ENCODE measurements at places on chromosomes 6 and 20.

GRCh38 chr20:37936451-37936850 lies 33.5 kb downstream of the VSTM2L start:
- no peak for DNase-seq

GRCh38 chr6:40542175-40542764 lies 44.9 kb downstream of the LRFN2 start:
- DNase-seq, result no peak

DNA sequence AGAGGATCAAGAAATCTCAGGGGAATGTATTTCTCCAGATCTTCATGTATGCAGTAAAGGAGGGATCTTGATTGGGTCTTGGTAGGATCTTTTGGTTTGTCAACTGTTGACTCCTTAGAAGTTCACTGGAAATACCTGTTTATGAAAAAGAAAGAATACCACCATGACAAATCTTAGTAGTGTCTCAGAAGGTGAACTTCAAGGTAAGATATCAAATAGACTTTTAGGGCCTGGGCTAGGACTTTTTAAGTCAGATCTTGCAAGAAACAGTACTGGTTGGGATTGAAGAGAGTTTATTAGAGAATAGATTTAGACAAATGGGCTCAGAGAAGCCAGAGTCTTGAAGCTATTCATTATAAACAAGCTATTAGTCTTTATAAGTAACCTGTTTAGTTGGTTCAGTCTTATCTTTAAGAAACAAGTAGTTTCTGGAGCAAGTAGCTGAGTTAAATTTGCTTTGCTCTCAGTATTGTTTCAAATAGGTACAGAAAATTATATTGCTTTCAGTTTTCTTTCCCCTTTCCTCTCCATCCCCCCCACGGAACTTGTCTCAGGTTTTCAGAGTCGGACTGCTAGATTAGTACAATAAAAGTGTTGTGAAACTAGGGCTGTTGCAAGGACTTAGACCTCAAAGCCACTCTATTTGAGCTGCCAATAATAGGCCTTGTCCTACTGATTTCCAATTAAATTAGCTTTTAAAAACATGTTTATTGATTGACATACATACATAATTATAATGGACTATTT lies 529.1 kb upstream of the CITED2 start:
- no peak for DNase-seq

DNA sequence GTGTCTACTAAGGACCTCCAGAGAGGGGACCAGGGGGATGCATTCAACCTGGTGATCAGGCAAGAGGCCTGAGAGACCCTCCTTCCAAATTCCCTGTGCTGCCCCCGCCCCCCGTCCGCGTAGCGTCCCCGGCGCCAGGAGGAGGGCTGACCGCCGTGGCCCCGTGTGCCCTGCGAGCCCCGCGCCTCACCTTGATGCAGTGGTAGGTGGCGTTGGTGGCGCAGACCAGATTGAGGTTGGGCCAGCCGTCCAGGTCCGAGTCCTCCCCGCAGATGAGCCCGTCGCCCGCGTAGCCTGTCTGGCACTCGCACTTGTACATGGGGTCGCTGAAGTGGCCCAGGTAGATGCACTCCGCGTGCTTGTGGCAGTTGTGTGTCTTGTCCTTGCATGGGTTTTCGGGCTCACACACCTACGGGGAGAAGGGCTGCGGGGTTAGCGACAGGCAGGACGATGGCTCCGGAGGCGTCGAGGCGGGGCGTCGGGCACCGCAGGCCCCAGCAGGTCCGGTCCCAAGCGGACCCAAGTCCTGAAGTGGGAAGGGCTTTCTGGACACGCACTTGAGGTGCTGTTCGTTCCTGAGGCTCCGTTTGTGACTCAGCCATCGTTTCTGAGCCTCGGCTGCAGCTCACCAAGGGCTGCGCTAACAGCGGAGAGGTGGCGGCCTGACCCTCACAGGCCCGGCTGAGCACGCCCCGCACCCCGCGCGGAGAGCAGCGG lies 21.7 kb downstream of the THBS2 start:
- no peak for DNase-seq

GRCh38 chr6:80357674-80358073 lies 251.2 kb downstream of the BCKDHB start:
- DNase-seq, result no peak

DNA sequence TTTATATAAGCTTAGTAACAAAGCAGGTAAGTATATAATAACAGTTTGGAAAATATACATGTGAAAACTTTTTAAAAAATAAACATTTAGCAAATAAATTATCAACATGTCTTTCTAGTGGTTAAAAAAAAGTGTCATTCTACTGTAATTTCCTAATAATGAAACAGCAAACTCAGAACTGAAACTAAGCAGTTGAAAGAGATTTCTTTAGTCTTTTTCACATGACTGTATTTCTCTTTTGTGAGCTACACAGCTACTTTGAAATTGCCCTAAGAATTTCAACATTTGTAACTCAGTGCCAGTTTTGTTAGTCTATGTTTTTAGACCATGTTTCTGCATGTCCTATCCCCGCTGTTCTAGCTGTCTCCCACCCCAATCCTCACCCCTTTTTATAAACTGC lies 28.4 kb upstream of the SDHAF4 start:
- DNase-seq, result no peak

GRCh38 chr6:113315879-113316278 lies 541.3 kb upstream of the MARCKS start:
- no peak for DNase-seq

DNA sequence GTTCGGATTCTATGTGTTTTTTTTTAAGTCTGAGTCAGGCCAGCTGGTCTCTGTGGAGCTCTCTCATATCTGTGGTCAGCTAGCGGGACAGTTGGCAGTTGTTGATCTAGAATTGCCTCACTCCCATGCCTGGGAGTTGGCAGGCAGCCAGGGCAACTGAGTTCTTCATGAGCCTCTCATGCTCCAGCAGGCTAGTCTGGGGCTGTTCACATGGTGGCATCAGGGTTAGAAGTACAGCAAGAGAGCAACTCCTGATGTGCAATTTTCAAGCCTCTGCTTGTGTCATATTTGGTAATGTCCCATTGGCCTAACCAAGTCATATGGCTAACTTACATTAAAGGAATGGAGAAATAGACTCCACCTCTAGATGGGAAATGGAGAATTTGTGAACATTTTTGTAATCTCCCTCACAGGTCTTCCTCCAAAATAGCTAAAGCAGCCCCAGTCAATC lies 6.7 kb upstream of the IFT52 start:
- DNase-seq, result peak; percentile 49

DNA sequence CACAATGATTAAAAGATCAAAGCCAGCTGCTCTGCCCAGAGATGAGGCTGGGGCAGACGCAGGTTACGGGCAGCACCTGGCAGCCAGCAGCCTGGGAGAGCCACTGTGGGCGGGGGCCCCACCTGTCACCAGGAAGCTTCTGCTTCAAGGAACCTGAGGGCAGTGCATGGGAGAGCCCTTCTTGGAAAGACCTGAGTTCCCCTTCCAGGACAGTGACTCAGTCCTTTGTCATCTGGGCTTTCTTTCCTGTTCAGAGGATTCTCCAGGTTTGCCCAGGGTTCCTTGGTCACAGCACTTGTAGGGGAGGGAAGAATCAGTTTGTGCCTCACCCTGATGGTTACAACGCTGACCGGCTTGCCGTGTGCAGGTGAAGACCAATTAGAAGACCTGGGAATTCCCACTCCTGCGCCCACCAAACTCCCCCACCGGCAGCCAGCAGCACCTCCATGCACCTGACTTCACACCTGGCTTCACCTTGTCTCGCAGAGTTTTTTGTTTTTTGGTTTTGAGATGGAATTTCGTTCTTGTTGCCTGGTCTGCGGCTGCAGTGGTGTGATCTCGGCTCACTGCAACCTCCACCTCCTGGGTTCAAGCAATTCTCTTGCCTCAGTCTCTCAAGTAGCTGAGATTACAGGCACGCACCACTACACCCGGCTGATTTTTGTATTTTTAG lies 2.0 kb downstream of the ZBP1 start:
- DNase-seq, result no peak

DNA sequence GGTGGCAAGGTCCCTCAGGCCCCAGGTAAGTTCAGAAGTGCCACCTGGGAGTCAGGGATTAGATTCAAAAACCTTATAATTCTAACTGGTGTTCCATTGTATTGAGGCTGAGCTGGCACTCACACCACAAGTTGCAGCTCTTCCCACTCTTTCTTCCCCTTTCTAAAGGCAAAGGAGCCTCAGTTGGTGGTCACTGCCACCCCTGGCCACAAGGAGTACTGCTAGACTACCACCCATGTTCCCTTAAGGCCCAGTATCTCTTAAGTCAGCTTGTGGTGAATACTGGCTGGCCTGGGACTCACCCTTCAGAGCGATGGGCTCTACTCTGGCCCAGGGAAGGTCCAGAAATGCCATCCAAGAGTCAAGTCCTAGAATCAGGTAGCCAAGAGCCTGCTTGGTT lies 421.1 kb upstream of the KHDRBS2 start:
- no peak for DNase-seq

GRCh38 chr6:161547617-161548016 lies 273.8 kb upstream of the AGPAT4 start:
- no peak for DNase-seq

- DNase-seq, result no peak
Observed at GRCh38 chr20:63742381-63743024, 2.9 kb downstream of the SLC2A4RG start.

DNA sequence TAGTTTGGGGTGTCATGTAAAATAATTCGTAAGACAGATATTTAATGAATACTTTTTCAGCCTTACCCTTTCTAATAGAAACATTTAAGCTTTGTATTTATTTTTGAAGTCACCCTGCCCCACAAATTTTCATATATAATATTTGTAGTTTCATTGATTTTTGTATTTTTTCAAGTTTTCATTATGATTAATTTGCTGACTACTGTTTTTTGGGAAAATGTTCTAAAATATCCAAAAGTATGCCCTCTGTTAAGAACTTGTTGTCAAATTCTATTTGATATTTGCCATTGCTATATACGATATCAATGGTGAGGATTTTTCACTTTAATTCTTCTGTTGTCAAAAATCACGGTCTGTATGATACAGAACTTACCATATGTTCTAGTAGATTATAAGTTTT lies 793.9 kb upstream of the CITED2 start:
- DNase-seq, result no peak

DNA sequence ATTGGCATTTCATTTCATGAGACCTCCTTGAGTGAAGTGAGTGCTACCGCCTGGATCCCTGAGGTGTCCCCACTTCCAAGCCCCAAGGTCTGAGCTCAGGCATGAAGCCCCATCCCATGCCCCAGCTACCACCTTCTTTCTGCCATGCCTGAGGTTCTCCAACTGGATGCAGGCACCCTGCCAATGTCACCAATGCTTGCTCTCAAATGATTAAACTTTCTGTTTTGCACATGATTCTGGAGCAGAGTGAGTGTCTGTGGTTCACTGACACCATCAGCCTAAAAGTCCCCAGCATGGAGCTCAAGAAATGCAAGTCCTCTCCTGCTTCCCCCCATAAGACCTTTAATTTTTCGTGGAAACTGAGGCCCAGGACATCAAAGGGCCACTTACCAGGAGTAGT lies 43.7 kb upstream of the BPIFA2 start:
- DNase-seq, result no peak

DNA sequence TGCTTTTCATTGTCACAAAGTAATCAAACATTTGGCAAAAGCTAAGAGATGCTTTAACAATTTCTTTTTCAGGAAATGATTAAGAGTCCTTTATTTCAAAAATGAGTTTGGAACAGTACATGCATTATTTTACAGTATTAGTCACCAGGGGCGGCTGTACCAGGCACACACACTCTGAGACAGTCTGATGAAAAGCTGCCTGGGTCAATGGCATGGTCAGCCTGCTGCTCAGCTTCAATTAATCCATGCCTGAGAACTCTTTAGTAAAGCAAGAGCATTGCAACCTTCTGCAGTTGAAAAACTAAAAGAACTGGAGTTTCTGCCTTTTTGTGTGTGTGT lies 105.5 kb downstream of the TULP4 start:
- DNase-seq, result no peak

- DNase-seq, result no peak
Observed at GRCh38 chr6:106094261-106094963, 8.3 kb downstream of the PRDM1 start.

DNA sequence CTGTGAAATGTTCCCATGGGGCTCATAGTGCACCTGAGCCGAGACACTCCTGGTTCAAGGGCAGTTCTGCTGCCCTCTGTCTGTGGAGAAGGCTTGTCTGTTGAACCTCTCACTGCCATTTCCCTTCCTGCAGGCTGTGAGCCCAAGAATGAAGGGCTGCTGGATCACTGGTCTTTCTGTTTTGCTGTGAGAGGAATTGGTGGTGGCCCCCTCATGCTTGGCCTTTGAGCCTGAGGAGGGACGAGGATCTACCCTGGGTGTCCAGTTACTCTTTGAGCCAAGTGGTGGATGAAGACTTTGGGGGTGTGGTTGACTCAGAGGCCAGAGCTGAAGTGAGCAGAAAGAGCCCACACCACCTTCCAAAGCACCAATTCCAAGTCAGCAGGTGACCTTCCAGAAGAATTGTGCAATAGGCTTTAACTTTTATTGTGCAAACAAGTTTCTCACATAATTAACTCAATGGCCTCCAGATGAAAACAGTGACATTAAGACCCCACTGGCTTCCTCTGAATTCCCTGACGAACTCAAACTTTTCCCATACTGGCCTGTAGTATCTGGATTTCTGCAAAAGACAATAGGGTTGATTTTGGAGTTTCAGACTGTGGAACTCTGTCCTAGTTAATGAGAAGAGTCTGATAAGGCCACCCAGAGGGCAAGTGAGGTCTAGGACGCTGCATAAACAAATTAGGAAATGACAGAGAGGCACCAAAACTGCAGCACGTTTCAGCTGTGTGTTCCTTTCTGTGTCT lies 101.5 kb downstream of the PHACTR3 start:
- DNase-seq, result no peak

DNA sequence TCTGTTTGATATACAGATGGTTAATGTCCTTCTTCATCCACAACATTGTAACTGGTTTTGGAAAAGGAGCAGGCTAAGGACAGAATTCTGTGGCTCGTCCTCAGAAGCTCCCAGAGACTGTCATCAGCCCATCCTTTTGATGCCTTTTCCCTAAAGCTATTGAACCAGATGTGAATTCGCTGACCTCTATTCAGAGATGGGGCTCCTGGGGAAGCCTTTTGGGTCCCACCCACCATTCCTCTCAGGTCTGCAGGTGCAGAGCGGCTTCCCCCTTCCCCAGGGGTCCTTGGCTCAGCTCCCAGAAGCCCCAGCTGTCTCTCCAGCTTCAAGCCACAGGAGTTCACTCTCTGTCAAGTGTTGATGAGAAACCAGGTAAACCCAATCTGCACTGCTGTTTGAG lies 191.7 kb downstream of the SMOC2 start:
- no peak for DNase-seq

DNA sequence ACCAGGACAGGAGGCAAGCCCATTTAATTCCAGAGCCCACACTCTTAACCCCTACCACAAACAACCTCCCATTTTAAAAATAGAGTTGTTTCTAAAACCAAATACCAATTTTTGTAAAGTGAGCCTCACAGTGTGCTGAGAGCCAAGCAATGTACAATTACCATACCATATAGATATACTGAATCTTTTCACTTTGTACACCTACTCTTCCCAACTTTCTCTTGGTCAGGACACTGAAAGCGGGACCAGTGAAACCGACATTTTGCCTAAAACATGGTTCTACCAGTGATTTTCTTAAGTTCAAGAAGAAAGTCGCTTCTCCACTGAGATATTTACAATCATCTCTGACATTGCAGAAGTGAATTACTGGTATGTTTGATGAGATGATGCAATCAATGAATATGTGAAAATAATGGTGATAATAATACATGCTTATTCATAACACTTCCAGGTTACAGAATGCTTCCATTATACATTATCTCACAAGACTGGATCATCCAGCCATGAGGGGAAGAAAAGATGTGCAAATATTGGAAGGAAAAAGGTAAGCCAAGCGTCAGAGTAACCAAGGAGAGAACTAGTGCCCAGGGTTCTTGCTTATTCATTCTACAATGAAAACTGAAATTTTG lies 74.1 kb downstream of the HIVEP2 start:
- no peak for DNase-seq

Measured in SHP77 treated with DMSO at 0.1 percent for 48 hours (cell line).